C1 segment of cervical spinal cord (tissue), 14 donors: ENCODE measurements at places on chromosomes 4 and X.
A peak's percentile ranks its signal among the peaks of the same experiment; 100 is the strongest.

DNA sequence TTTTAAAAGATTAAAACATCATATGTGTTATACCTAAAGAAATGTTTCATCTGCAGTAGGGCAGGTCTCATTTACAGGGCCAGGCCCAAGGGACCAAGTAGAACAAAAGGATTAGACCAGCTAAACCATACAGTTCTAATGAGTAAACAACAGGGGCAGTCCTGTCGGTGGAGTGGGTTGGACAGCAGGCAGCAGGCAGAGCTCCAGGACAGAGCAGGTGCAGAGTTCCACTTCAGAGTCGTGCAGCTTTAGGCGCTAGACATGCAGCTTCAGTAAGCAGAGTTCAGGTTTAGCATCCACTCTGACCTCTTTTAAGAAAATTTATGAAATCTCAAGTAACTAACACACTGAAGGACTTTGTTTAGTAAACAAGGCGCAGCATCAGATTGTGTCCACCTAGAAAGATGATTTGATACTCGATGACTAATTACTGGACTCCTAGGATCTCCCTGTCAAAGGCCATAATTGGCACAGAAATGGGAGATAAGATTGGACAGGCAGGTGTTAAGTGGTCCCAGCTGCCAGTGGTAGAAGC, 487.7 kb upstream of the INTU start:
- DNase-seq = no peak

- no peak for DNase-seq
These were observed 230.7 kb downstream of the AFAP1 start for GRCh38 chr4:7708981-7709380.

- DNase-seq = no peak
These were observed 4.3 kb downstream of the TSPYL2 start for GRCh38 chrX:53086464-53086863.

- DNase-seq = no peak
These were observed 653 bp downstream of the BEX1 start for GRCh38 chrX:103063191-103063845.

- no peak for DNase-seq
These were observed 103.8 kb downstream of the RTL5 start for GRCh38 chrX:72027914-72028307.

DNA sequence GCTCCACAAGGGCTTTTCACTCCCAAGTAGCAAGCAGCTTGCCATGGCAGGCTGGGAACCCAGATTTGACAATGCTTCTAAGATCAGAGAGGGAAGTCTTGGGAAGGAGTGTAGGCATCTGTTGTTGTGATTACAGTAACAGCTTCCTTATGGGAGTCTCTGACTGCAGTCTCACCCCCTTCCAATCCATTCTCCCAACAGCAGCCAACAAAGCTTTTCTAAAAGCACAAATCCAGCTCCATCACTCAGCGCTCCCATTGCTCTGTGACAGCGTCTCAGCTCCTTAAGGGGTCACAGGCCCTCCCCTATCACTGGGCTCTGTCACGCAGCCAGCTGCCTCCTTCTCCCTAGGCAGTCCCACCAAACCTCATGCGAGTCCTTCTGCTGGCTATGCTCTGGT, 7.1 kb downstream of the IGFBP7 start:
- DNase-seq = peak; percentile 5

- DNase-seq = no peak
These were observed 92.5 kb upstream of the EDA2R start for GRCh38 chrX:66731398-66731797.

DNA sequence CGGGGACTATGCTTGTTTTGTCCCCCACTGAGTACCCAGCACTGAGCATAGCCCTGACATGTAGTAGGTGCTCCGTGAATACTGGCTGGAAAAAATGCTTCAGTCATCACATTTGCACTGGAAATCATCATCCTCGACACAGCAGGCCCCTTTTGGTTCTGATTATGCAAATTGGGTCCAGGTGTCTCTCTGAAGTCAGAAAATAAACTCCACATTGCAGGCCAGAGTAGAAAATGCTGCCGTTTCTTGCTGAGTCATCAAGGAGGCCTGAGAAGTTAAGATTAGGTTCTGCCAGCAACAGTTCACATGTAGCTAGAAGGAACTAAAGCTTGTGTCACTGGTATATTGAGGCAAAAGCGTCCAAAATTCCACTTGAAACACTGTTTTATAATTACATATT, 15.0 kb upstream of the STK32B start:
- no peak for DNase-seq

DNA sequence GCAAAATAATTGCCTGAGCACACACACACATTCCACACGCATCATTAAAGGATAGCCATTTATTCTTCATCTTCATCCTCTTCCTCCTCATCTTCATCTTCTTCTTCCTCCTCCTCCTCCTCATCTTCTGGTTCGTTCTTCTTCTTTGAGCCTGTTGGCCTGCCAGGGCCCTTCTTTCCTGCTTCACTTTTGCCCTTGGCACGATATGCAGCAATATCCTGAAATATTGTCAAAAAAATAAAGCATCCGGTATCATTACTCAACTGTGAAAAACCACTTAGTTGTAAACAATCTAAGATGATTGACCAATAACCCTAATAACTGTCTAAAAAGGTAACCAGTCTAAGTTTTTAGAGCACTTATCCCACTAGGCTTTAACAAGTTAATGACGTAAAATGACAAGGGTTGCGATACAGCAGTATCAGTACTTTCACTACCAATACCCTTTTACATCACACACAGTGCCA, 2.1 kb downstream of the HMGB2 start:
- no peak for DNase-seq

- DNase-seq = no peak
These were observed 21.2 kb upstream of the SLC7A11 start for GRCh38 chr4:138263247-138263816.

- DNase-seq = no peak
These were observed 47.0 kb downstream of the BEND2 start for GRCh38 chrX:18173494-18174180.

GRCh38 chr4:53706422-53707032, 115.2 kb upstream of the LNX1 start:
- DNase-seq = no peak

DNA sequence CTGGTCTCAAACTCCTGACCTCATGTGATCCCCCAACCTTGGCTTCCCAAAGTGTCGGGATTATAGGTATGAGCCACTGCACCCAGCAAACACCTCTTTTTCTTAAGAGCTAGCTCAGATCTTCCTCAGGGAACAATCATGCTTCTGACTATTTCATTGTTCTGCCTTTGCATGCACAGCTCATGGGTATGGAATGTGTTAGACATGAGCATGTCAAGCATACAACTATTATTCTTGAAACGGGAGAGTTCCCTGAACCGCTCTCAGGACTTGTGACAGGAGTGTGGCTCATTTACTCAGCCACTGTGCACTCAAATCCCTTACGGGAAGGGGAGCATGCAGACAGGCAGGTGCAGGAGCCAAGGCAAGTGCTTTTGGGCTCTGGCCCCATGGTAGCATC, 231.7 kb upstream of the TAPT1 start:
- DNase-seq = no peak

DNA sequence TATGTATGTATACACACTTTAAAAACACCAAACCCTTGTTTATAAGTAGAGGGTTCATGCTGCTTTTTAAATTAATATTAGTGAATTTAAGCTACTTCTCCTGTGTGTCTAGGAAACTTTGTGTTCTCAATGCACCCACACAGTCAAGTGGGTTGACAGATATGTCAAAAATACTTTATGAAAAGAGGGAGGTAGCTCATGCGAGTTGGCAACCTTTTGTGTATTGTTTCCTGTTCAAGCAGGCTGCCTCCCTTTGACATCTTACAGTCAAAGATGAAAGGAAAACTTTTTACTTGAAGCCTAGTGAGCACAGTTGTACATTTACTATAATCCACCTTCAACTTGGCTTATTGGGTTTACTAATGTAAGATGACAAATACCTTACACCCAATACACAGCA, 218.4 kb downstream of the KLHL13 start:
- DNase-seq = no peak

GRCh38 chrX:16418650-16419049, 231.3 kb upstream of the S100G start:
- no peak for DNase-seq

- DNase-seq = no peak
These were observed 39.4 kb downstream of the ANTXR2 start for GRCh38 chr4:80033581-80033980.

GRCh38 chrX:43656005-43656494, at the start of gene MAOA:
TSS of gene MAOA (plus strand) at chrX:43656299. CDS start at chrX:43656342, 43 bp downstream.
- DNase-seq = peak; percentile 20

DNA sequence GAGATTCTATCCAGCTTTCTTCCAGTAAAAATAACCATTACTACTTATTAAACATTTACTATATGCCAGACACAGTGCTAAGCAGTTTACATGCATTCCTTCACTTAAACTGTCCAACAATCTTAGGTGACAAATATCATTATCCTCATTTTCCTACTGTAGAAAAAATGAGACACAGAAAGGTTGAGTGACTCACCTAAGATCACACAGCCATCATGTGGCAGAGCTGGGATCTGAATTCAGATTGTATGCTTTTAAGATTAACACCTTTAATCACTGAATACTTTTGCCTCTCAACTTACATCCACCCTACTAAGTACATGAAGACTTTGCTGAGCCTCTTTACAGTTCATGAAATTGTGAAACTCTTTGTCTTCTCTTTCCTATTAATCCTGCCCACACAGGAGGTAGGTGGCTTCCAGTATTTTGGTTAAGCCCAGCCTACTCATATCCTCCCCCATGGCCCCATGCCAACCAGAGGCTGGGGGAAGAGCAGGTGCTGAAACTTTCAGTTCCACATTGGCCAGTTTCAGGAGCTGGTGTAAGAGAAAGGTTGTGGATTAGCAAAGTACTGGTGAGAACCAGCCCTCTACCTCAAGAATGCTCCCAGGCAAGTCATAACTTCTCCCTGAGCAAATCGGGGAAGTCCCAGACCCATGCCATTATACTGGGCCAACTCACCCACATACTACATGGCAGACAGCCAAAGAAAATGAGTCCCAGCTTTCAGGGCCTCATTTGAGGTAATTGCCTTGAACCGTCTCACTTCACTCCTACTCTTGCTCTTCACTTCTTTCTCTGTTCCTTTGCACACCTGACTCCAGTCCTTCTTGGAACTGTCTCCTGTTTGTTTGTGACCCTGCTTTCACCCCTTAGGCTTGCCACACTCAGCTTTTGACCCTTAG, 211.1 kb downstream of the GUCY2F start:
- DNase-seq = no peak

- DNase-seq = peak; percentile 40
These were observed at the start of gene SYN1 for GRCh38 chrX:47619486-47620302. TSS of gene SYN1 (minus strand) at chrX:47619857. CDS start at chrX:47619728, 129 bp downstream.

DNA sequence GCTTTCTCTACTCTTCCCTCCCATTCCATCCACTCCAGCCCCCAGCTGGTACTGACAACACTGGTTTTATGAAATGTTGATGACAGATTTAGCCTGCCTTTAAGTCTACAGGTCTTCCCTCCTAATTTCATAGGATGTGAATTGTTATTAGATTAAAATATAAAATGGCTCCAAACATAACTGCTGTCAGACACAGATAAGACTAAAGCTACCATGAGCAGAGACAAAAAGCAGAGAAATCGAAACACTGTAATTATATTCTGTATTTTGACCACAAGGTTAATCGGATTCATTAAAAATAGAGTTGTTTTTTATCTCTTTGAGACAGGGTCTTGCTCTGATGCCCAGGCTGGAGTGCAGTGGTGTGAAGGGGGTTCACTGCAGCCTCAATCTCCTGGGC, 28.3 kb downstream of the SEC24D start:
- no peak for DNase-seq

DNA sequence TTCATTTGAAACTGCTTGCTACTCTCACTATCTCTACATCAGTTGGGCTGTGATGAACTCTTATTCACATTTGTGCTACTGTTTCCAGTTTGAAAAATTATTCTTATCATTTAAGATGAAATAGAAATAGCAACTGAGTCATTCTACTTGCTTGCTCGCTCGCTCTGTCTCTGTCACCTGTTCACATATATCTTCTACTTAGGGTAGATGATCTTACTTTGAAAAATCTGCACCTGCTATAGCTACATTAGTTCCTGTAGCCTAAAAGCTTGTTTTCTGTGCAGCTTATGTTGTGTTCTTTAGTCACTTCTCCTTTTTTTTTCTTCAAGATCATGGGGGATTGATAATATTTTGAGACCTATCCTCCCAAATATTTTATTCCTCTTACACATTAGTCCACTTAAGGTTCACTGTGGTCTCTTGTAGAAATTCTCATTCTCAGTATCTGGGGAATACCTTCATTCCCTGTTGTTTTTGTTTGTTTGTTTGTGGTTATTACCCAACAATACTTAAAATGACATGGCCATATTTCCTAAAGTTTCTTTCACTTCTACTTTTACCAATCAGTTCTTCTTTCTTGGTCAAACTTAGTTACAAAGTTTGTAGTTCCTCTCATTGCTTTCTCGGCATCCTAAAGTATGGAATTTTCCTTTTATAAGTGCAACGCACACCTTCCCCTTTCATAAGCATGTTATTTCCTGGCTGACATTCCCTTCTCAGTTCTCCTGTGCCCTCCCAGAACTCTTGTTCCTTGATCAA, 36.5 kb downstream of the CLCN5 start:
- no peak for DNase-seq

GRCh38 chr4:127685292-127685691, 44.9 kb upstream of the SLC25A31 start:
- no peak for DNase-seq

GRCh38 chr4:139241784-139242151, 38.3 kb downstream of the MGARP start:
- no peak for DNase-seq

DNA sequence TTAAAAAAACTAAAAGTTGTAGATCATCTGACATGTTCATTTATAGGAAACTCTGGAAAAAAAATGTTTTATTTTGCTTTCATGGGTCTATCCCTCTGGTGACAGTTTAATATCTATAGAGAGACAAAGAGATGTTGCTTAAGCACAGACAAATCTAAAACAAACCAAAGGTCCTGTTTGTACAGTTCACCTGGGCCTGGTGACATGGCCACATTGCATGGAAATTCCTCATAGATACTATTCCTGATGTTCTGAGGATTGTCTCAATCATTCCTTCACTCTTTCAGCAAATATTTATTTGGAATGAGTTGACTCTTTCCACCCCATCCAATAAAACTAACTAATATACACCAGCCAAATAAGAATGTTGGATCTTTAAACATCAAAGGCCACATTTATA, 259.1 kb upstream of the NOCT start:
- no peak for DNase-seq

DNA sequence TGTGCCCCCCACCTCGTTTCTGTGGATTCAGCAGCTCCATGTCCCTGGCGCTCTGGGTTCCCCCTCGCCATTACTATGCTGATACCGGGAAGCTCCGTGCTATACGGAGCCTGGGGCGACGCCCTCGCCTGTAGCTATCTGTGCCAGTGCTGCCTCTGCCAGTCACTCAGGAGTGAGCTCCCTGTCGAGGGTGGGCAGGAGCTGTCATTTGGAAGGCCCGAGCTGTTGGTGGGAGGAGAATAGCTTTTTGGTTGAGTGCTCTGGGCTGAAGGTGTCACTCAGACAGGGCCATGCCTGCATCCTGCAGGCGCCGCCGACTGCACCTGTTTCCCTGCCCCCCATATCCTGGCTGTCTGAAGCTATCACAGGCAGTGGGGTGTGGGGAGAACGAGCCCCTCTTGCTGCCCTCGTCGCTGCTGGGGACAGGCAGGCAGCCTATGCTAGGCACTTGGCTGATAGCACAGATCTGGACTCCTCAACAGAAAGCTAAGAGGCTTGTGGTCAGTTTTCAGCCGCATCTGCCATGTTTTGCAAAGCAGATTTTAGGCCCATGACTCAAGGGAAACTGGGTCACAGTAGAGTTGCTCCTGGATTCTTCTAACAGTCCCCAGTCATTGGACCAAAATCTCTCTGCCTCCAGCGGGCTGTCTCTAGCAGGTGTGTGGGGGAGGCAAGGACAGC, 31.8 kb downstream of the CPLX1 start:
- DNase-seq = no peak

GRCh38 chr4:182575225-182575624, 332.0 kb downstream of the TENM3 start:
- no peak for DNase-seq
